Activated CD8-positive, alpha-beta memory T cell treated with anti-CD3 and anti-CD28 coated beads for 48 hours (primary cell): ENCODE measurements at places on chromosomes 3 and 15.

DNA sequence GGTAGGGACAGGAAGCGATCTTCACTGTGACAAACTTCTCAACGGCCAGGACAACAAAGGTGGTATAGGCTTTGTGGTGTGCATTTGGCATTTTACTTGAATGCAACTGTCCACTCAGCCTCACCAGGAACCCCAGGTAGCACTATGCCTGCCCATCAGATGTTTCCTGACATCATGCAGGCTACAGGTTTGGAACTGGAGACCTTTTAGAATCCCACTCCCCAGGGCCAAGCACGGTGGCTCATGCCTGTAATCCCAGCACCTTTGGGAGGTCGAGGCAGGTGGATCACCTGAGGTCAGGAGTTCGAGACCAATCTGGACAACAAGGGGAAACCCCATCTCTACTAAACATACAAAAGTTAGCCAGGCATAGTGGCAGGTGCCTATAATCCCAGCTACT, 9.6 kb downstream of the STARD5 start:
- no peak for DNase-seq

- DNase-seq = no peak
Measured at GRCh38 chr3:150636258-150636657, 33.1 kb downstream of the SELENOT start.

- no peak for DNase-seq
Measured at GRCh38 chr3:135809021-135809634, 156.4 kb upstream of the PPP2R3A start.

DNA sequence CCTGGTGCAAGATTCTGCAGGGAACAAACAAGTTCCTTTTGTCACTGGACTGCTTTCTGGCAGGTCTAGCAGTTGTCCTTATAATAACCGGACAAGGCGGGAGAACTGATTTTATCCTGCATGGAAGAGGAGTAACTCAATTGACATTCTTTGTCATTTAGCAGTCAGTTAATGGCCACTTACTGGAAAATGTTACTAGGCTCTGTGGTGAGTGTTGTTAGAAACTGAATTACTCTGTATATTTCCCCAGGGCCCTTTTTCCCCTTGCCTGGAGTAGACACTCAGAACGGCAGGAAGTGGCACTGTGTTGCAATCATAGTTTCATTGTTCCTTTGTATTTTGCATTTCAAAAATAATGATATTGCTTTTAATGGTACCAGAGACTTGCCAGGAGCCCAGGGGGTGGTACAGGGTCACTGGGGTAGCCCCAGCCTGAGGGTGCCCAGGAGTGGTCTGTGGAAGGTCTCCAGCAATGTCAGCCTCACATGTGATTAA, 318.6 kb upstream of the LRRFIP2 start:
- DNase-seq = no peak

- no peak for DNase-seq
Measured at GRCh38 chr15:51801391-51801835, 28.0 kb upstream of the TMOD3 start.

- DNase-seq = no peak
Measured at GRCh38 chr15:92570391-92570790, 85.2 kb downstream of the FAM174B start.

GRCh38 chr15:67157521-67158252, 92.3 kb downstream of the SMAD3 start:
- DNase-seq = no peak

DNA sequence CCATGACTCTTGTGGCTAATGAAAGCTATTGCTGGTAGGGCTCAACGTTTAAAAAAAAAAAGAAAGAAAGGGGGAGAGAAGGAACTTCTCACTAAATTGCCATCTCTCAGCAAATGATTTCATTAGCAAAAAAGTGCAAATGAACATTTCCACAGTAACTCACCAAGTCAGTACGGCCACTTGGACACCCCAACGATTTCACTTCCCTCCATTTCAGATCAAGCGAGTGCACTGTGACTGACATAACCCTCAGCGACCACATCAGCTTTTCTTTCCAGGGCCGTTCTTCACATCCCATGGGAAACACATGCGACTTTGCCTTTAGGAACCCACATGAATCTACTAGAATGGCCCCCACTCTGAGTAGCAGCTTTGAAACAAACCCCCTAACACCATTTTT, 71.6 kb downstream of the OSBPL10 start:
- DNase-seq = no peak

GRCh38 chr3:147422196-147422595, 13.0 kb downstream of the ZIC1 start:
- DNase-seq = no peak

DNA sequence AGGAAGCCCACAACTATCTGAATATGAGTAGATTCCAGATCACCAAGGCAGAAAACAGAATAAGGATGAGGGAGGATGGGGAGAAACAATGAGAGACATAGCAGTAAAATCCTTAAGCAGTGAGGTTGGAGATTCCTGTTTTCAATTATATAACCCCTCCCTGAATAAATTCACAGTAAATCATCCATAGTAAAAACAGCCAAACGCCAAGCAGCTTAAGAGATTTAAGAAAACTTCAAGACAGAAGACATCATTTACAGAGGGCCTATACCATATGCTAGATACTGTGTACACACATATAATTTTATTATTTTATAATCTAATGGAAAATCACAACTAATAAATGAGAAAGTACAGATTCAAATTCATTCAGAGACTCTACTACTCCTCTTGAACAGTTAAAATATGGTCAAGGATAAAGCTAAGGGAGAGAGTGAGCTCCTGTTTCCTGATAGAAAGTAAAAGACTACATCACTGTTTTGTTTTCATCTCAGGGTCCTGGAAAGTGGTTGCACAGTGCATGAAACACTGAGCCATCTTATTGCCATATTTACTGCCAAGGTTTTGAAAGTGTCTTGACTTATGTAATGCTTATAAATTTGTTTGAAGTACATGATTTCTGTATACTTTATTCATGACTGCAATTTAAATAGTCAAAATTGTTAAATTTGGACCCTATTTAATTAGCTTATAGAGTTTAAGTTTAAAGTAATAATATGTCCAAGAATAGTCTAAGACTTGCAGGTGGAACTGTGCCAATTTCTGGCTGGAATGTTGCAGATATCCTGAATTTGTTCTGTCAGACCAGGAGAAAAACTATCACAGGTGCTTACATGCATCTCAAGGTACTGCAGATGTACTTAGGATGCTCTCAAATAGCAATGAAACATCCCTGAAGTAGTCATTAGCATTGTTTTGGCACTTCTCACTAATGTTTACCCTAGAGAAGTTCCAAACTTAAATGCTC, 141.4 kb downstream of the TBL1XR1 start:
- no peak for DNase-seq

GRCh38 chr3:194313560-194314387, 37.4 kb downstream of the CPN2 start:
- DNase-seq = no peak

DNA sequence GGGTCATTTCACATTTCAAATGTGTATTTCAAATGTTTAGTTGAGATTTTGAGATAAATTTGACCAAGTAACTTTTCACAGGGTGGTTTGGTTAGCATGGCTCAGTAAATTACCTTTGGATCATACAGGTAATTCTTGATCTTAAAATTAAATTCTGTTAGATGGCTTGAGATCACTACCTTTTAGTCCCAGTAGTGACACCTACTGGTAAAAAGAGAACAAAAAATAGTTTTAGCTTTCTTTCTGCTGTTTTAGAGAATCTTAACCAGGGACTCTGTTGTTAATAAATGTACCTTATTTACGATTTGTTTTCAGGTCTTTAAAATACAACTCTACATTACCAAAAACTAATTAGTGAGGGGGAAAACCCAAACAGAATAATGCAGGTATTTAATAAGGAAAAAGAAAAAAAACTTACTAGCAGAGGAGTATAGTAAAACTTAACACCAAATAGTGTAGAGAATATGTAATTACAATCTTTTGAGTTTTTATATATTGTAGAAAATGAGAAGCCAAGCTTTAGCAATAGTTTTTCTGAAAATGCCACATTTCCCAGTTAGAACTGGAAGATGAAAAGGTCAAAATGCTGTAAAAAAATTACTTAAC, 620.3 kb upstream of the AGTR1 start:
- DNase-seq = no peak

- DNase-seq = no peak
Measured at GRCh38 chr3:18284716-18285115, 140.4 kb downstream of the SATB1 start.

DNA sequence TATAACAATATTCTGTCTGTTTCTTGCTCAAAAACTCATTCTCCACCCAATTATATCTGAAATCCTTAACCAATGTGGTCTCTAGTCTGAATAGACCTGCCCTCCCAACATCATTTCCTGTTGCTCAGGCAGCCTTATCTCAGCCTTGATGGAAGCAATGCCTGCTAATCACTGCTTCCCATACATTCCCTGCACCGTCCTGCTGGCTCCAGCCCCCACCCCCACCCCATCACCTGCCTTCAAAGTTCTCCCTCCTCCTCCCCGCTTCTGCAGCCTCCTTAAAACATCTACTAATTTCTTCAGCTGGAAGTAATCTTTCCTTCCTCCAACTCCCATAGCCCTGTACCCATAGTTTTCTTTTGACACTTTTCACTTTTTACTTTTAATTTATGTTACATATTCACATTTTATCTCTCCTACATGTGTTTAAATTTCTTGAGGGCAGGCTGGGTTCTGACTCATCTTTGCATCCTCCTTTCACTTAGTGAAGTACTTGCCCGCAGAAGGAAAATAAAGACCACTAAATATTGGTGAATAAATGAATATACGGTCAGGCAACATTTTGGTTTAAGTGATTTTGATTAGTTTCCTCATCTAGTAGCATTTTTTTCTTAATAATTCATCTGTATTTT, 98.2 kb downstream of the MEIS2 start:
- no peak for DNase-seq

GRCh38 chr3:26624209-26624765, 1.7 kb downstream of the LRRC3B start:
- DNase-seq = no peak

GRCh38 chr3:129316248-129317013, 37.8 kb downstream of the HMCES start:
- DNase-seq = peak; percentile 61

DNA sequence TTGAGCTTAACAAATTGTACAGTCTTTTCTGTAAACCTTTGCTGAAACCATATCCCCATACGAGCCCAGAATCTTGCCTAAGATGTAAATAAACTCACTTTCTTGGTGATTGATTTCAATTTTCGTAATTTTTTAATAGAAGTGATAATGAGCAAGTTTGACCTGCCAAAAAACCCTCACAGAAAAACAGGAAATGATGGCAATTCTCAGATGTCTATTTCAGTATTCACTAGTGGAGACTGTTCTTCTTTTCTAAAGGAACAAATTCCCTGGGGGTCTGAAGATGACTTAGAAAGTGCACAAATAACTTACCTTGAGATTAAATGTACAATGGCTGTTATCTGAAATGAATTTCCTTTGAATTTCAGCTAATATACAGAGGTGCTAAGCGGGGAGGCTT, 116.5 kb upstream of the CMC1 start:
- no peak for DNase-seq

- DNase-seq = no peak
Measured at GRCh38 chr15:94743668-94744067, 512.3 kb downstream of the MCTP2 start.

DNA sequence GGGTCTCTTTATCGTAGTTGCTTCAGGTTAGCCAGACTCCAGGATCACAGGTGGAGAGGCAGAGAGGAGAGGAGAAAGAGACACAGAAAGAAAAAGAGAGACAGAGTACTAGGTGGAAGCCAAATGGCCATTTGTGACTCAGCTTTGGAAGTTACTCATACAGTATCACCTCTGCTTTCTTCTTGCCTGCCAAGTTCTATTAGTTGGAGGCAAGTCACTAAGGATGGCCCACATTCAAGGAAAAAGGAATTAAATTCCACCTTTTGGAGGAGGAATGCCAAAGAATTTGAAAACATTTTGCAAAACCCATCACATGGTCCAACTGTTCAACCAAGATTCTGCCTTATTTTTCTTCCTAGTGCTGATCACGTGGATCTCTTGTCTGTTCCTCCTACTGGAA, 291.1 kb downstream of the CHL1 start:
- DNase-seq = no peak

DNA sequence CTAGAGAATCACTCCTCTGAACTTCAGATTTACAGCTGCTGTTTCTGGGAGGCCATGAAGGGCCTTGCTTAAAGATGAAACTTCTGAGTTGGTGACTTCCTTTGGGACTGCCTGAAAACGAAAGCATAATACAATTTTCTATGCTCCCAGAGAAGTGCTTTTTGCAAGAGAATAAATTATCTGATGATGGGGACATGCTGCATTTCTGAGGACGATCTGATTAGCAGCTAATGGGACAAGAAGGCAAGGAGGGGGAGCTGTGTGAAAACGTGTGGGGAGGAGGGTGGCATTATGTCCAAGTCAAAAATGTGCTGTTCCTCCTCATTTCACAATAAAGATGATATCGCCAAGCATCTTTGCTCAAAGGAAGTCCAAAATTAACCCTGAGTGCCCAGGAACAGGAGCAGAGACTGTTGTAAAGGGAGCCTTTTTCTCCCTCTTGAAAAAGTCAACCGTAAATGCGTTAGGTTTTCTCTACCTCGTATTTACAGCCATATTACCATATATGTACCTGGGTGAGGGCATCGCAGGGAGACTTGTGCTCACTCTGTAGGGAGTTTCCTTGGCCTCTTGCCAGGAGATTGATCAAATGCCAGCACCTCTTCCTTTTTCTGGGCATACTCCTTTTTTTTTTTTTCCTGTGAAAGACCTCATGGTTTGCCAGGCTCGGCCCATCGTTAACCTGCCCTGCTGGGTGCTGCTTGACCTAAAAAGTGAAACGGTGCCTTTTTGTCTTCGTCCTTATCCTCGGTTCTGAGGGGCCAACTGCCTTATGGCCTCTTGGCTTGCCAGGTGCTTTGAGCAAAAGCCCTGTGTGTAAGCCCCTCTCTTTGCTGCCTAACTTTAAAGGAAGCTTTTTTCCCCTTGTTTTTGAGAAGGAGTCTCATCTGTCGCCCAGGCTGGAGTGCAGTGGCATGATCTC, 11.5 kb downstream of the ITPR1 start:
- no peak for DNase-seq

DNA sequence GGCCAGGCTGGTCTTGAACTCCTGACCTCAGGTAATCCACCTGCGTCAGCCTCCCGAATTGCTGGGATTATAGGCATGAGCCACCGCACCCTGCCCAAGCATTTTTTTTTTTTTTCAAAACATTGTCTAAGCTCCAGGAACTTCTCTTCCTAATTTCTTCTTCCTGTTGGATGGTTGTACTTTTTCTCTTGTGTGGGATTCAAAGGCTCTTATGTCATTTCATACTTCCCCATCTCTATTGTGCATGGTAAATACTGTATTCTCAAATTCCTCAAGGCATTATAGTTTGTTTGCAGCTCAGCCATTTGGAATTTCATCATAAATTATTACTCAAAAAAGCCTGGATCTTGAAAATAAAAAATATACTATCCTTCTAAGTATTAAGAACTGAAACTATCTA, 199.1 kb upstream of the GADL1 start:
- no peak for DNase-seq
